Panc1 (cell line): ENCODE measurements at places on chromosomes 5 and 9.

DNA sequence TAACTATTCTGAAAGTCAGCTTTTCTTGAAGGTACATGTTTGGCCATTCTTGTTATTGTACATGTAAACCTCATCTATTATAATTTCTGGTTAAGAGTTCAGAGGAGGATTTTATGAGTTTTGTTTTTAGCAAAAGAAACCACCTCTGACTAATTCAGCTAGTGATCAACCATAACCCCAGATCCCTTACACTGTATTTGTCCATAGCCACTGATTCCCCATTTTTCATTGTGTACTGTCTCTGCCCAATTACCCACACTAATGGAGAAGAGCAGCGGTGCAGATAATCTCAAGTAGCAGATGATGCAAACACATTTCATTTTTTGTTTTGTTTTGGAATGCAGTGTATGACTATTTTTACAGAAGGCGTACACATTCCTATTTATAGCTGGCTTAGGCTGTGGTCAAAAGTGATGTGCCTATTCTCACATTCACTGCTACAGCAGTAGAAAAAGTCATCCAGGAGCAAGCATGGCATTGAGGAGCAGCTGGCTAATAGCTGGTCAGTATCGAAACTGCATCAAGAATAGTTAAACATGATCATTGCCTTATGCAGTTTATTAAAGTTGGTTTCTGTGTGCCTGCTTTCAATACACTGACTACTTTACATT lies 988.3 kb downstream of the DTWD2 start:
- no peak for DNase-seq

DNA sequence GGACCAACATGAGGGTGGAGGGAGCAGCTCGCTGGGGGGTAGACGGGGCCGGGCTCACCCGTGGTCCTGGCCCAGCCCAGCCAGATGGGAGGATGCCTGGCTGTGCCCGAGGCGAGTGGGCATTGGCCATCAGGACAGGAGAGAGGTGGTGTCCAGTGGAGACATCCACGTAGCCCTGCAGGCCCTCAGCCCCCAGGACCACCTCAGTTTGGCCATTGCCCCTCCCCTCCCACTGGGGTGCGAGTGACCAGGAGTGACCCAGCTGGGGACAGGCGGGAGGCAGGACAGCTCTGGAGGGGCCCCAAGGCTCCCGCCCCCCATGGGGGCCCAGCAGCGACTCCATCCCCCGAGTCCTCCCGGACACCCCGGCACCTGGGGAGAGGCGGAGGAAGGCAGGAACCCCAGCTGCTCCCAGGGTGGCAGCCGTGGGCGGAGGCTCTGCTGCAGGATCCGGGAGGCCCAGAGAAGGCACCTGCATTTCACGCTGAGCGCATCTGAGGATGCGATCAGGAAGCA lies 8.3 kb downstream of the NOXA1 start:
- DNase-seq: no peak

- DNase-seq: no peak
These were observed 30.4 kb downstream of the MVB12B start for GRCh38 chr9:126357074-126357473.

DNA sequence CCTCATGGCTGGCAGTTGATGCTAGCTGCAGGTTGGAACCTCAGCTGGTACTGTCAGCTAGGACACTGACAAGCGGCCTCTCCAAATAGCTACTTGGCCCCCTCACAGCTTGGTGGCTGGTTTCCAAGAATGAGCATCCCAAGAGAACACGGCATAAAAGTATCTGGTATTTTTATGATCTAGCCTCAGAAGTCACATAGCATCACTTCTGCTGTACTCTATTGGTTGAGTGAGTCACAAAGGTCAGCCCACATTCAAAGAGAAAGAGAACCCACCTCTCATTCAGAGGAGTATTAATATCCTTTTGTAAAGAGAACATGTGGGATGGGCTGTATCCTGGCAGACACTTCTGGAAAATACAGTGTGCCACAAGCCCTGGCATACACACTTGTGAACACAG lies 6.0 kb upstream of the SIL1 start:
- no peak for DNase-seq

GRCh38 chr9:124149992-124150391 lies 107.8 kb upstream of the NEK6 start:
- no peak for DNase-seq

GRCh38 chr9:76605321-76605900 lies 146.4 kb downstream of the GCNT1 start:
- DNase-seq: no peak

DNA sequence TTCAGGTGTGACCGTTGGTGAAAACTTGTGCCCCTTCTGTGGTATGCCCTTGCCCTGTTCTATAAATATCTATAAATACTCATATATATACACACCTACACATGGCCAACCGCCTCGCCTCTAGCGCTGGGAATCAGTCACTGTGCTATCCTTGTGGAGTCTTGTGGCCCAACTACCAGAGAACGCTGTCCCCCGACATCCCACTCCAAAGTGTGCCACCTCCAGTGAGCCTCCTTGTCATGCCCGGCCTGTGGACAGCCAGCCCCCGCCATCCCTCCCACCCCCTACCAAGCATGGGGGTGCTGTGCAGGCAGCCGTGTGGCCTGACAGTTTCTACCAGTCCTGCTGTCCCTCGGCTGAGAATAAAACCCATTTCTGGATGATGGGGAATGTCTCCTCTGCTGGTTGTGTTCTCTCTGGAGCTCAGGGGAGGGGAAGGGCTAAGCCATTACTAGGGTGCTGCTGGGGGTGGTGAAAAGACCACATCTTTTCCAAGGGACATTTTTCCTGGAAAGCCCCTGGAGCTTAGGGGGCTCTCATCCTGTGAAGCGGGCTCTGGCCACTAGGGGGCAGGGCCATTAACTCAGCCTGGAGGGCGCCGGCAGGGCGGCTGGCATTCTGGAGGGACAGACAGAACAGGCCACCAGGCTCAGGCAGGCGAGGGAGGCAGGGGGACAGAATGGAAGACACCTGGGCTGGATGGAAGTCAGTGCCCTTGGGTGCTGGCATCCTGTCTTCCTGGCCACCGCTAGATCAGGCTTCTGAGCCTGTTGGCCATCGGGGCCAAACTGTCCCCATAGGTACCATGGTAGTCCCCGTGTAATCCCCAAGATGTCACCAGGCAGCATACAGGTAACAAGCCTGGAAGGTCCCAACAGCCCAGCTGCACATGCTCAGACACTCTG lies 20.7 kb downstream of the GOLGA2 start:
- DNase-seq: peak; percentile 22

DNA sequence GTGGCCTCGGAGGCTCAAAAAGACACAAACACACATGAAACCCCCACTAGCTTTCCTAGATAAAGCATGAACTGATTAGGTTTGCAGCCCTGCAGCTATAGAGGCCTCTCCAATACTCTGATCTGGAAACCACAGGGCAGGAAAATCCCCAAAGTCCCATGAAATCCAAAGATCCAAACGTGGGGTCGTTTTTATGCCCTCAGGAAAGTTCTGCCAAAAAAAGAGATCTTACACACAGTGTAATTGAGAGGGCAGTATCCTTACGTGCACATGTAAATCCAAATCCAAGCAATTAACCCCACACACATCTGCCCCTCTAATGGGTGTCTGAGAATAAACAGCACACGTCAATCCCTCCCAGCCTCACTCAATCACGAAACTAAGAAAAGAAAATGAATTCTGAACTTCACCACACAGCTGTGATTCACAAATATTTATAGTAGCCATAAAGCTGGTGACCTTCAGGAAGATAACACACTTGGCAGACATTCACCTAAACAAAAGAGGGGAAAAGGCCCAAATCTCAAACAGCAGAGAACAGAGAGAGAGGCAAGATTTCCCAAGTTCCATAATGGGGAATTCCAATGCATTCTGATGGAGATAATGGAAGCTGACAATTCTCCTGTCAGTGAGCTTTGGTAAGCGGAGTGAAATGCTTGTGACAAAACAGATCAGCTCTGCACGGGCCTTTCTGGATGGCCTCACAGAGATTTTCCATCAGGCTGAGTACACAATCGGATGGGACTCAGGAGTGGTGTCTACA lies 114.2 kb downstream of the SEMA5A start:
- no peak for DNase-seq

GRCh38 chr5:122736086-122736845 lies 38.6 kb upstream of the SNX2 start:
- no peak for DNase-seq

- DNase-seq: no peak
These were observed 16.1 kb upstream of the CRB2 start for GRCh38 chr9:123339666-123340510.

DNA sequence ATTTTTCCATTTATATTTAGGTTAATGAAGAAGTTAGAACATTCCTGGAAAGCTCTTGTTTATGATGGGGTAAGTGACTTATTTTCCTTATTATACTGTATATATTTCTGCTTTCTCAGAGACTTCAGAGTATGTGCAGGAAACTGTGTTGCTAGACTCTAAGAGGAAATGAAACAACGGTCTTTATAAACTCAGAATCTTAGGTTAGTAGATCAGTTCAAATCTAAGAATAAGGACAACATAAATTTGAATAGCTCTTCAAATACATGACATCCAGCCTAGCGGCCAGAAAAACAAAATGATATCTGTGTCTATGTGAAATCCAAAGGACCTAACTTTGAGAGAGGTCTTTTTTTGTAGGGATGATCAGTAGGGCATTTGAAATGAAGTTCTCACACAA lies 94.3 kb downstream of the PRKACG start:
- DNase-seq: no peak

- DNase-seq: no peak
These were observed 23.2 kb downstream of the FGD3 start for GRCh38 chr9:92970467-92970923.

DNA sequence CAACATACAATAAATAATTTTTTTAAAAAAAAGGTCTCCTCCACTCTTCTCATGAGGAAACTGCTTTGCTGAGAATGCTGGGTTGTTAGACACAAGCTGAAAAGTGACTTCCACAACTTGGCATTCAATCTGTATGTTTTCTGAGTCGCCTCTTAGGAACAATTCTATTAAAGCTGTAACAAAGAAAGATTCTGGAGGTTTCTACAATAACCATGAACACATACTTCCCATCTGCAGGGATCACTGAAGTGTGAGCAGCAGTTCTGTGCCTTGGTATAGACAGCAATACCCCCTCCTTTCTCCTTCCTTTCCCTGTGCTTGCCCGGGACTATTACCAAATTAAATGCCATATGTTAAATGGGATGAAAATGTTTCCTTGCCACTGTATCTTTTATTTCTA lies 1.5 kb downstream of the DIRAS2 start:
- DNase-seq: no peak

DNA sequence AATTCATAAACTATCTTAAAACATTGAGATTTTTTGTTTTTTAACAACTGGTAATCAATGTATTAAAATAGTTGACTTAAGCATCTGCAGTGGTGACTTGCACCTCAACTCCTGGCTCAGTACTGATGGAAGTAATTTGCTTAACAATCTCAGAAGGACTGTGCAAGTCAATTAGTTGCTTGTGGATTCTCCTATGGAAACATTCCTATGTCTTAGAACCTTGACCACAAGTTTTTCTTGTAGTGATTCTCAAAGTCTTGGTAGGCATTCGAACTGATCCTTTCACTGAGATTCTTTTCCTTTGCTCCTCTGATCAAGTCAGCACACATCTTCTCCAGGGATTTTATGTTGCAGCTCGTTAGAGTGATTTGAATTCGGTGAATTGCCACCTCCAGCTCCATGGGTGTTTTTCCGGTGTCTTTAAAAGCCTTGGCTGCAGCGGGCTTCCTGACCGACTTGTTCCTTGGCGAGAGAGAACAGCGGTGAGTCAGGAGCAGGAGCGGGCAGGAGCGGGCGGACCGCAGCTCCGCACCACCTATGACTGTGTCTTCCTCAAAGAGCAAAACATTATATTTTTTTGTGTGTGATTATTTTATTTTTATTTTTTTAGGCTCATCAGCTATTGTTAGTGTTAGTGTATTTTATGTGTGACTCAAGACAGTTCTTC lies 21.1 kb downstream of the HMGXB3 start:
- no peak for DNase-seq

DNA sequence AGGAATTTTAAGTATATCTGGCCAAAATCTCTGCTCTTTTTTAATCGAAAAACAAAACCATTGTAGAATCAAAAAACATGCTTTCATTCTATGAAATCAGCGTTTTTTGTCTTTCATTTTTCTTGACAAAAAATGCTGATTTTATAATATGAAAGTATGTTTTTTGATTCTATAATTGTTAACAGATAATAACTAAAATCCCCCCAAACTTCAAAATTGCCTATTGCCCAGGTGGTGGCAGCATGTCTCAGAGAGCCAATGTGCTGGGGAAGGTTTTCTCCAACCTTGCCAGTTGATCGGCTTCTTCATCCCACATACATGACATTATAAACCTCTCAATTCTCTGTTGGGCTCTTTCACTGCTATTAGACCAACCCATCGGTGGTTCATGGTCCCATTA lies 5.1 kb upstream of the SMIM15 start:
- DNase-seq: no peak
